ENCODE measurements at places on chromosomes 12 and 14.

- no peak for DNase-seq
Observed at GRCh38 chr12:30989754-30990153, 63.2 kb downstream of the TSPAN11 start.

DNA sequence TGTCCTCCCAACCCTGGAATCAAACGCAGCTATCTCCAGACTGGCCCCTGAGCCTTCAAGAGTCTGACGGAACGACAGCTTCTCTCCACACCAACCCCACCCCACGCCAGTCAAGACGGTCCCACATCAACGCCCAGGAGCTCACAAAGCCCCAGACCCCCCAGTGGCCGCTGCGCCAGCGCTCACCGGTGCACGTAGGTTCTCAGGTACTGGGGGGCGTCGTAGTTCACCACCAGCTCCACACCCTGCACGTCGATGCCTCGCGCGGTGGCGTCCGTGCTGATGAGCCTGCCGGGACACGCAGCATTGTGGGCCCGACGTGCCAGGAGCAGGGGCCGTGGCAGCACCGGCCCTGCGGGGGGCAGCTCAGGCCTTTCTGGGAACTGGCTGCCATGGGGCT lies 4.2 kb downstream of the DDX51 start:
- DNase-seq = no peak

- DNase-seq = no peak
Observed at GRCh38 chr12:113862590-113863454, 103.3 kb downstream of the RBM19 start.

GRCh38 chr14:39668449-39668848 lies 236.2 kb upstream of the FBXO33 start:
- DNase-seq = no peak

- no peak for DNase-seq
Observed at GRCh38 chr12:101839324-101840283, 8.8 kb upstream of the GNPTAB start.

- peak; percentile 96 for DNase-seq
Observed at GRCh38 chr14:103576371-103577024, 13.7 kb downstream of the COA8 start.

- no peak for DNase-seq
Observed at GRCh38 chr12:65602253-65602609, 222.1 kb upstream of the HMGA2 start.

DNA sequence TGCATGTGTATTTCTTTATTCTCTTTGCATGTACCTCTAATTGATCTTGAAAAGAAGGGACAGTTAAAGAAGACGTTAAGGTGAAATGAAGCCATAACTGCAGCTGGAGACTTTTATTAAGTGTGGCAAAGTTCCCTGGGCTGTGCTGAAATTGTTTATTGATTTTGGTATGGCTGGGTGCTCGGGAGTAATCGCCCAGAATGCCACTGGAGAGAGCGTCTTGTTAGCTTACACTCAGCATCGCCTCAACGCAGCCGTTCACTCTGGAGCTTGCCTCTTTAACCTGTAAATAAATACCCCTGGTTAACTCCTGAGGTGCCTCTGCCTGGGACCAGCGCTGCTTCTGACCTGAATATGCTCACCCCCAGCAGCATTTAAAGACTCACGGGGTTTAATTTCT lies 98.6 kb downstream of the GPATCH2L start:
- DNase-seq = no peak

GRCh38 chr12:4809449-4810218 lies 89.4 kb downstream of the GALNT8 start:
- DNase-seq = no peak

DNA sequence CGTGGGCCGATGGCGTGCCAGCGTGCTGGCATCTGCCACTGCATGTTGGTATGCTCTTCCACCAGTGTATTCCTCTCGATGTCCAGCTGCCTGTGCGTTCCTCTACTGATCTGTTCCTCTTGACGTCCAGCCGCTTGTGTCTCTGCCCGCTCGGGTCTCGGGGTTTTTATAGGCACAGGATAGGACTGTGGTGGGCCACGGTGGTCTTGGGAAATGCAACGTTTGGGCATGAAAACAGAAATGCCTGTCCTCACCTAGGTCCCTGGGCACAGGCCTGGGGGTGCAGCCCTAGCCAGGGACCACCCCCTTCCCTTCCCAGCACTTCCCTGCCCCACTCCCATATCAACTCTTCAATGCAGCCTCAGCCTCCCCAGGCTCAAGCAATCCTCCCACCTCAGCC lies 10.3 kb upstream of the GALNT6 start:
- DNase-seq = no peak

DNA sequence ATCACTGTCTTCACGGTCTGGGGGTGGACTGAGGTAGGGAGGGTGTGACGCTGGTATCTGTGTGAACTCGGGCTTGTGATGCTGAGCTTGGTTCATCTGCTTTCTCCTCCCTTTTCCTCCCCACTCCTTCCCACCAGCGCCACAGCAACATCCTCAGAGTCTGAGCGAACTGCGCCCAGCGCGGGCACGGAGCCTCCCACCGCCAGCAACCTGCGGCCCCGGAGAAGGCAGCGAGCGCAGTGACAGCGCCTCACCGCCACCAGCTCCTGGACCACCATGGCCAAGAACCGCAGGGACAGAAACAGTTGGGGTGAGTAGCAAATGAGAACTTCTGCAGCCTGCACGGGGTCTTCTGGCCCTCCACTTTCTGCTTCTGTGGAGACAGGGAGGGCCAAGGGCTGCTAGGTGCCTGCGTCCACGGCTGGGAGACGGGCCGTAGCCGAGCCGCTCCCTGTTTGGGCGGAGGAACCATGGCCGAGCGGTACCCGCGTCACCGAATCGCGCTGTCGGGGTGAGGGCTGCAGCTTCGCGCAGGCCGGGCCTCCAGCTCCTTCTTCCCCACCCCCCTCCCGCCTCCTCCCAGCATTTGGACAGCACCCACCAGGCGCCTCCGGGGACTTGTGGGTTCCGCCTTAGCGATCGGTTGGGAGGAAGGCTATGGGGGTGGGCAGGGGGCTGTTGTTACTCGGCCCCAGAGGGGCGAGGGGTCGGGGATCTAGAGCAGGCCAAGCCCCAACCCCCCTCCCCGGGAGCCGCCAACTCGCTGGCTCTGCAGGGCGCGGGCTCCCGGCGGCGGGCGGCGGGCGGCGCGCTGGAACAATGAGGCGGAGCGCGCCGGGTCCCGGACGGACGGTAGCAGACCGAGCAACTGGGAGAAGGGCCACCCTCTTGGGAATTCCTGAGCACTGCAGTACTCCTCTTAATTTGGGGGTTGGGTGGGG lies at the start of gene ATL1:
Gene ATL1, plus strand, starts transcription at position 156 of the 941 bp plus-strand sequence. Its CDS starts 121 bp downstream, at position 277.
- DNase-seq = peak; percentile 80

GRCh38 chr12:119990382-119990874 lies 1.4 kb downstream of the BICDL1 start:
- DNase-seq = no peak

DNA sequence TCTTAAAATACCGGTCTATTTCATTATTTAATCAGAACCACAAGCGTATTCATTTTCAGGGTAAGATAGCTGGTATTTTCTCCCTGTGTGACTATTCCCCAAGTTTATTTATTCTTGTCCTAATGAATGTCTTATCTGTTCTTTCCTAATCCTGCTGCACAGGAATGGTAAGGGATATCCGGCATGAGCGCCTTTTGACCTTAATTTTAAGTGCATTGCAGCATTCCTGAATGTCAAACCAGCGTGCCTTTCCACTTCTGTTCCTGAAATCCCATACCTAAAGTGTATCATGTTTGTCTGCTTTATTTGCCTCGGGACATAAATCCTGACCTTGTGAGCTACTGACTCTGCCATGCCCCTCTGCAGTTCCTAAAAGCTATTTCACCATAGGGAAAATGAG lies 1713.2 kb upstream of the FLRT2 start:
- DNase-seq = no peak

DNA sequence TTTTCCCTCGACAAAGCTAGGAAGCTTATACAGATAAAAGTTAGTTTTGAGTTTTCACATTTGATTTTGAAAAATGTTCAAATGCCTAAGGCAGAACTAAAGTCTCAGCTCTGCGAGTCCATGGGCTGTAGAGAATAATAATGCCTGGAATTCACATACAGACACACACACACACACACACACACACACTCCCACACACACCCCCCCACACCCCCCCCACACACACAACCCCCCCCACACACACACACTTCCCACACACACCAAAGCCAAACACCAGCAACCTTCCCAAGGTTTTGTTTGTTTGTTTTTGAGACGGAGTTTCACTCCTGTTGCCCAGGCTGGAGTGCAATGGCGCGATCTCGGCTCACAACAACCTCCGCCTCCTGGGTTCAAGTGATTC lies 62.8 kb upstream of the EIF5 start:
- DNase-seq = no peak

GRCh38 chr12:31876568-31877424 lies 82.4 kb upstream of the RESF1 start:
- no peak for DNase-seq

DNA sequence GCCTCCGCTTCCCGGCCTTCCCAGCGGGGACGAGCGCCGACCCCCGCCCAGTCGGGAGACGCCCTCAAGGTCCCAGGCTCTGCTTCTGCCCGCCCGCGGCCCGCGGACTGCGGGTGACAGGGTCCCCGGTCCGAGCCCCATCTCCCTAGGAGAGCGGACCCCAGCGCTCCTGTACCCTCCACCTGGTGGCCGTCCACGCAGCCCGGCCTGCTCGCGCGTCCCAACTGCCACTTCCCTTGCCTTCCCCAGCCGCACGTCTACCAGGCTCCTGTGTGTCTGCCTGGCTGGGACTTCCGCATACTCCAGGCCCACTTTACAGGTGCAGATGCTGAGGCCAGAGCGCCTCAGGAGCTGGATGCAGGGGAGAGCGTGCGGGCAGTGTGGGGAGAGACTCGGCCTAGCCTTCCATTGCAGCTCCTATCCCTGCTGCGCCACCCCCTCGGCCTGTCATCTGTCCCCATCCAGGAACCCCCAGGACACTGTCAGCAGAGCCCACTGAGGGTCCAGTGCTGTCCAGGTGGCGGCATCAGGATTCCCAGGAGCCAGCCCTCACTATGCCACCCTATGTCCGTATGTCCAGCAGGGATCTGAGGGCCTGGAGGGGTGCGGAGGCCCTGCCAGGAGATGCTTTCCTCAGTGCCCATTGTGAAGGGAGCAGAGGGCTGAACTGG lies 8.0 kb upstream of the ANKRD9 start:
- DNase-seq = peak; percentile 68

DNA sequence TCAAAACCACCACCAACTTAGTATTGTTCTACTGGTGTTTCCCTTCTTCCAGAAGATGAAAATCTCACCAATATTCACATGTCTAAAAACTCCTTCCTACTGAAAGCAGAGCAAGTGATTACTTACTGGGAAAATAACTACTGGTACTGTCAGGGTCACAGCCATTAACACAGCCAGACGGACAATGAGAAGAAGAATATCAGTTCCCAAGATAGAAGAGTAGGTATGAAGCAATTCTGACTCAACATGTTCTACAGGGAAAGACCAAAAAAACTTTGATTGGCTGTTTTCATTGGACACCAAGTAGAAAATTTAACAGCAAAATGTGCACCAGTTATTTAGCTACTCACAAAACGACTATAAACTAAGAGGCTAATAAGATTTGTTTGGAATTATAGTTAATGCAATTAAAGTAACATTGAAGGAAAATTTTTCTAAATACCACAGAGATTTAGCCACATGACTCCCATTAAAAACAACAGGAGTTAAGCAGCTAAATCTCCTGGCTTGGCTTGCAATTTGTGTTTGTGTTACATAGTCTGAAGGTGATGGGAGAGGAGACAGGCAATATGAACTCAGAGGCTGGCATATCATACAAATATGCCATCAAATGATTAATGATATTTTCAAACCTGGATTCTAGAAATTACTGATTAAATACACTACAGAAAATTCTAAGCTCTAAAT lies 9.5 kb downstream of the SLC38A2 start:
- DNase-seq = no peak

- DNase-seq = no peak
Observed at GRCh38 chr14:99244367-99244901, 27.6 kb downstream of the BCL11B start.

DNA sequence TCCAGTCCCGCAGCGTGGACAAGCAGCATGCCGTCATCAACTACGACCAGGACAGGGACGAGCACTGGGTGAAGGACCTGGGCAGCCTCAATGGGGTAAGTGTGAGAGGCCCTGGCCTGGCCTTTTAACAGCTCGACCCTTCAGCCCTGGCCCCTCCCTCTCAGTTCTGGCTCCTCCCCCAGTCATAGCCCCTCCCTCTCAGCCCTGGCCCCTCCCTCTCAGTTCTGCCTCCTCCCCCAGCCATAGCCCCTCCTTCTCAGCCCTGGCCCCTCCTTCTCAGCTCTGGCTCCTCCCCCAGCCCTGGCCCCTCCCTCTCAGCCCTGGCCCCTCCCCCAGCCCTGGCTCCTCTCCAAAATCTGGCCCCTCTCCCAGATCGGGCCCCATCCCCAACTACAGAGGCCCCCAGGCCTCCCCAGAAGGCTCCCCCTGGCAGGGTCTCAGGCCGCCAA lies 11.2 kb downstream of the CEP170B start:
- DNase-seq = no peak

DNA sequence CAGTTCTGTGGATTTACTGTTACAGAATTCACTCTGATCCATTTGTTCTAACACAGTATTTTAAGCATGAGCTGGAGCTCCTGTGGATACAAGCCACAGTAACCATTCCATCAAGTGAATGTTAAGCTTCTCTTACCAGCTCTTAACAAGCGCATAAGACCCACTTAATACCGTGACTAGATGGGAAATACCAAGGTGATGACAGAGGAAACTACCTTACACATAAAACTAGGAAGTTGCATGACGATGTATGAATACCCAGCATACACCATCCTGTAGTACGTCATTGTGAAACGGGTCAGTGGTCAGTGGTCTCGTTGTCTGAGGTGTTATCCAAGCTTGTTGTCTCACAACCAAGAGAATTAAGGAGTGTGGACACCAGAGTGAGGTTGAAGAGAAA lies 2.0 kb upstream of the GALC start:
- no peak for DNase-seq

DNA sequence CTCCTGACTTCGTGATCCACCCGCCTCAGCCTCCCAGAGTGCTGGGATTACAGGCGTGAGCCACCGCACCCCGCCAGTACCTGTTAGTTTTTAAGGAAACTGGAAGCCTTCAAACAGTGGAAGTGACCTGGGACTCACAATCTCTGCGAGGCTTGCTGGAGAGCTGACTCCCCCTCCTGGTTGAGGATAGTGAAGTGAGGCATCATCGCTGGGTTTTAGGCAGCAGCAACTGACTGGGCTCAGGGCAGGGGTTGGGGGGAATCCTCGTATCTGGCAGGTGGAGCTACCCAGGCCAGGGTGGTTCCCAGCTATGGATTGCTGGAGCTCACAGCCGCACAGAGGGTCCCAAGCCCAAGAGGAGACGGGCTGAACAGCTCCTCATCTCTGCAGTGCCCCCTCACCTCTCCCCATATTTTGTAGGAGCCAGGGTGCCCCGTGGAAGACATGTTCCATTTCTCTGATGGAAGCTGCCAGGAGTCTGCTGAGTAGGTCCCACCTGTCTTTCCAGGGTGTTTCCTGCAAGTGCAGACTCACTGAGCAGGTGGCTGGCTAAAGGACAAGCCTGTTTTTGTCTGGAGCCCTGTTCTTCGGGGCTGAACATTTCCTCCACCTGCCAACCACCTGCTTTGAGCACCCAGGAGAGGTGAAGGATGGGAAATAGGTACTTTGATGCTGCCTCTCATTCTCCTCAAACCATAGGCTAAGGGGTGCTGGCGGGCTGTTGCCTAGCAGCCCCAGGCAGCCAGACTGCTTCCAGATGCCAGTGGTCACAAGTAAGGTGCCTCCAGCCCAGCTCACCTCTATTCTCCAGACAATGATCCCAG lies 3.1 kb downstream of the AVIL start:
- DNase-seq = no peak

- no peak for DNase-seq
Observed at GRCh38 chr14:105203057-105203531, 22.0 kb upstream of the NUDT14 start.

Data from RWPE2 (cell line).